ENCODE measurements at places on chromosomes 3 and 15.

DNA sequence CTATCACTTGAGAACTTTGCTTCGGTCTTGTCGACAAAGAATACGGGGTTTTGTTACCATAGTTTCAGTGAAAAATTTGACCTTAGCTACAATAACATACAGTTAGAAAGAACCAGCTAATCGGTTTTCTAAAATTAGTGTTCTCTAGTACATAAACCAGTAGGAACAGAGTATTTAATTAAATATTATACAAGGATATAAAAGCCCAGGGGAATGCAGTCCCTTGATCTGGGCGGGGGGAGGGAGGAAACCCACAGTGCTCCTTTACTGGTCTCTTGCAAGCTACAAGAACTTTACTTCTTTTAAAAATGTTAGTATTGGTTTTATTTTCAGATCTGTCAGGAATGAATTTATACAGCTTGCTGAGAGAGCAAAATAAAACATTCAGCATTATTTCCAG is 41.8 kb downstream of the ITPR1 start:
- no peak for DNase-seq

DNA sequence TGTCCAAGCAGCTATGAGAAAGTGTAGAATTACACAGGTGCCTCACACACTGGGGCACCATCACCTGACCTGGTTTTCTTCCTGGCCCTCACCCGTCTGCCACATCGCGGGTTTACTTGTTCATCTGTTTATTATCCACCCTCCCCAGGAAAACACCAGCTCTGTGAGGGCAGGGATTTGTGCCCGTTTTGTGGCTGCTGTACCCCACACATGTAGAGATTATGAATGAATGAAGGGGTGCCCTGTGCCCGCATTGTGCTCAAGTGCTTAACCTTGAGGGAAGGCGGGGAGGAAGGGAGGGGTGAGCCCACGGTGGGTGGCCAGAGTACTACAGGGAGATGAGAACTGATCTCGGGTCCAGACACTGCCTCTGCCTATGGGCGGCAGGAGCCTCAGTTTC is 108.4 kb downstream of the WNT7A start:
- DNase-seq, result no peak

DNA sequence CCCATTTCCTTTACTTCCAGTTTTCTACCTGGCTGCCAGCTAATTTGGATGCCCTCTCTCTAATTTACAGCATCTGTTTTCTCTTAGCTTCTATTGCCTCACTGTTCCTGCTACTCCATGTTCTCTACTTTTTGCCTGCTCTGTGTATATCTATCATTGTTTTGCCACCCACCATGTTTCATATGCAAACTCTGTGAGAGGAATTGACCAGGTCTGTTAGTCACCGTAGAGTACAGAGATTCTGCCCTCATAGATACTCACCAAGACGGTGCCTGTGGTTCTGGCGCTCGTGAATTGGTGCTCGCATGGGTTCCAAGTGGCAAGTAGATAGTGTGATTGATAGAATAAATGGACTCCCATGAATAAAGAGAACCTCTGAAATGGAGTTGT is 288.8 kb downstream of the CNTN6 start:
- DNase-seq, result no peak

DNA sequence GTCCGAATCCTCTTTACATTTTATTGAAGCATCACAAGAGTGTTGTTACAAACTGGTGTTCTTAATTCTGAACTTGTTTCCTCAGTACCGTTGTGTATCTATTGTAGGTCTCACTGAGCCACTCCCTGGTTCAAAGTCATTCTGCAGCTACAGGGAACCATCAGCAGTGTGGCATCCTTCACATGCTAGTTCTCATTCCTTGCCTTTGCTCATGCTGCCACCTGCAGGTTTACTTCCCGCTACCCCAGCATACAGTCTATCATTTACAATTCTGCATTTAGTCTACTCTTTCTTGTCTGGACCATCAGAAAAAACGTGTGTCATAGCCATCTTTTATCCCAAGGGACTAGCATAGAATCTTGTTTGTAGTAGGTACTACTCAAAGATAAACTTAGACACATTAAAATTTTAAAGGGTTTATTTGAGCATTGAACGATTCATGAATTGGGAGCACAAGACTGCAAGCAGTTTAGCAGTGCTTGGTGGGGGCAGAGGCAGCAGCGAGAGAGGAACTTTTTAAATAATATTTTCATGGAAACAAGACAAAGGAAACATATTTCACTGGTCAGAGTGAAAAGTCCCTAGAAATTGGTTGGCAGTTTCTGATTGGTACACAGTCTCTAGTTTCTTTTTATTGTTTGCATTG is 402.1 kb downstream of the CADM2 start:
- peak; percentile 4 for DNase-seq

DNA sequence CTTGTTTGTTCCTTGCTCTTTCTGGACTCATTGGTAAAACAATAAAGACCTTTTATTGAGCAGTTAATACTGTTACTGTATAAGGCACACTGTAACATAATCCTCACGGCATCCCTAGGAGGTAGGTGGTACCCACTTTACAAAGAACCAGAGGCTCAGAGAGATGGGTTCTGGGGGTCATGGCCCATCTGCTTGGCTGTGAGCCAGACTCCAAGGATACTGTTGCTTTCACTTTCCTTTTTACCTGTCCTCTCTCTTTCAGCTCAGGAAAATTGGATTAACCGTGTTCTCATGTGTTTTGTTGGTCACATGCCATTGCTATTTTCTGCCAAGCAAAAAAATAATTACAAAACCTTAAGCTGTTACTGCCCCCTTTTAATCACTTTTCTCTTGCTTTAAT is 34.8 kb upstream of the FILIP1L start:
- no peak for DNase-seq

DNA sequence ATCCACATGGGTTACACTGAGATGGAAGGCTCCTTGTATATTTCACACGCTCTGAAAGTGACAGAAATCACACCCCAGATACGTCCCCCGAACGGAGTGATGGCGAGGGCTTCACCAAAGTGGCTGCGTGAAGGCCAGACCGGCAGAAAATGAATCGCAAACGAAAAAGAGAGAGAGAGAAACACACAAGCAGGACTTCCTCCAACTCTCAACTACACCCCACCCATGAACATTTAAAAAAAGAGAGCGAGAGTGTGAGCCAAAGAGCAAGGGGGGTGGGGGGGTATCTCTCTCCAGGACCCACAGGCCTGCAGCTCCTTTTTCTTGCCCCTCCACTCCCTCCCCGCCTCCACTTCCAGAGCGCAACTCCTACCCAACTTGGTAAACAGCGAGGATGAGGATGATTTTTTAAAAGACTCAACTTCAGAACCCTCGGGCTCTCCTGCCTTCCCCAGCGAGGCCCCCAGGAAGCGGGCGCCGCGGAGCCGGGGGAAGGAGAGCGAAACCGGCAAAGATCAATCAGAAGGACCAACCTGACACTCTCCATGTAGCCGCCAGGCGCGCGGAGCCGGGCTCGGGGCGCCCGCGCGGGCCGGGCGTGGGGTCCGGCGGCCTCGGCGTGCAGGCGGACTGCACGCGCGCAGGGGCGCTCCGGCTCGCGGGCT is 519.1 kb downstream of the FOXP1 start:
- DNase-seq, result no peak

- no peak for DNase-seq
These were observed 38.2 kb downstream of the MAGI1 start for GRCh38 chr3:66000506-66000905.

DNA sequence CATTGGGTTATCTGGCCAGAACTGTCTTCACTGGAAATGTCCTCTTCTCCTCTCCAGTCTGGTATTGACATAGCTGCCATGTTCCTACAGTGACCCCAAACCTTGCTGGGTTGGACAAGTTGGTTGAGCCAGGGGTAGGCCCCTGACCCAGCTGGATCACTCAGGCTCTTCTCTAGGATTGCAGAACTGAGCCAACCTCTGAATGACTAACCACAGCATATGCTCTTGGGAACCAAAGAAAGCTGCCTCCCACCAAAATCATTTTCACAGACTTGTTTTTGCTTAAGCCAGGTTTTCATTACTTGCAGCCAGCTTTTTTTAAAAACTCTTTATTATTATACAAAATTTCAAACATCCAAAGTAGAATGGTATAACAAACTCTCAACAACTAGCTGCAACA is 41.4 kb downstream of the FSIP1 start:
- no peak for DNase-seq

DNA sequence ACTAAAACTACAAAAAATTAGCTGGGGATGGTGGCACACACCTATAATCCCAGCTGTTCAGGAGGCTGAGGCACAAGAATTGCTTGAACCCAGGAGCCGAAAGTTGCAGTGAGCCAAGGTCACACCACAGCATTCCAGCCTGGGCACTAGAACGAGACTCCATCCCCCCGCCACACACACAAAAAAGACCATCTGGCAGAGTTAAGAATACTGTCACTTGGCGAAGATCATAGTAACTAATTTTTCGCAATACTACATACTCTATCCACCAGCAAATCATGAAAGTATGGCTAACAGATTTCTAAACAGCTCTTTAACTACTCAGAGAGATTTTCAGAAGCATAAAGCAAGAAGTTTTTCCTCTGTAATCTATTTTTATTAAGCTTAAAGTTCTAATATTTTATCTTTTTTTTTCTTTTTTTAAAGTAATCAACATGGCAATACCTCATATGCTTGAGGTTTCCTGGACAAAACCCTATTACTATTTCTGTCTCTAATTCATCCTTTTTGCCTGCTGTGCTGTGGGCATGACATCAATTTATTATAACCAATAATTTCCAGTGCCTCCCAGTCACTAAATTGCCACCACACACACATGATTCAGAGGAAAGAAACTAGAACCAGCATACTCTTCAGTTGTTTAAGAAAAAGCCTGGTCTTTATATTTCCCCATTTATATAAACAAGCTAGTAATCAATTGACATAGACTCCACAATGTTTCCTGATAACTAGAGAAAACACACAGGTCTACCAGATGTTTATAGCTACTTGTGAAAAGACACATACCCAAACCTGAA is 46.9 kb downstream of the CHSY1 start:
- DNase-seq, result no peak

- DNase-seq, result no peak
These were observed 42.3 kb upstream of the GLCE start for GRCh38 chr15:69118089-69118488.

GRCh38 chr15:25803036-25803435 is 60.1 kb downstream of the ATP10A start:
- no peak for DNase-seq

DNA sequence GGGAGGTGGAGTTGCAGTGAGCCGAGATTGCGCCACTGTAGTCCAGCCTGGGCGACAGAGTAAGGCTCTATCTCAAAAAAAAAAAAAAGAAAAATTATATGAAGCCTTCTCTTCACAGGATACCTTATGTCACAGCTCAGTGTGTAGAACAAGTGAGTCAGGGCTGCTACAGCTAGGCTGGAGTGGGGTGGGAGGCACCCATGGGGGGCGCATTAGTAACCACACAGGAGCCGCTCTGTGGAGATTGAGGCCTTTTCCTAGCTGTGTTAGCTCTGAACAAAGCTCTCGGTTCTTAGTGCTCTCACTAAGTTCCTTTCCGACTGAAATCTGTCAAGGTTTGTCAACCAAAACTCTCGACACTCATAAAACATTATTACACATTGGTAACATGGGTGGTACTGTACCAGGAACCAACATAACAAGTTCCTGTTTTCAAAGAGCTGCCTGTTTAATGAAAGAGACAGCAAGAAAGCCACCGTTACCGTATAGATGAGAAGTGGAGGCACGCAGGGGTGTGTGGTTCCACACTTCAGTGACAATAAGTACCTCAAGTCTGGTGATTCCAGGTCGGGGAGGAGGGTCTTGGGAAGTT is 4.5 kb downstream of the LRRC31 start:
- DNase-seq, result no peak

GRCh38 chr3:58666683-58667082 is at the start of gene FAM3D:
Gene FAM3D (minus strand): TSS chr3:58666774. CDS start chr3:58655563, 11,211 bp downstream.
- peak; percentile 58 for DNase-seq

DNA sequence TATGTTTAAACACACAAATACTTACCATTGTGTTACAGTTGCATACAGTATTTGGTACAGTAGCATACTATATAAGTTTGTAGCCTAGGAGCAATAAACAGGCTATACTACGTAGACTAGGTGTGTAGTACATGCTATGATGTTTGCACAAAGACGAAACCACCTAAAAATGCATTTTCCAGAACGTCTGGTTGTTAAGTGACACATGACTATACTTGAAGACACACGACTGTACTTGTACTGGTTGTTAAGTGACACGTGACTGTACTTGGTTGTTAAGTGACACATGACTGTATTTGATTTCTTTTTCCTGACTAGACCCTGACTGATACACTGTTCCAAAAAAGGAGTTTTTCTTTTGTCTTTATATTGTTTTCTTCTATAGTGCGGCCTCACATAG is 34.1 kb downstream of the RAB8B start:
- no peak for DNase-seq

DNA sequence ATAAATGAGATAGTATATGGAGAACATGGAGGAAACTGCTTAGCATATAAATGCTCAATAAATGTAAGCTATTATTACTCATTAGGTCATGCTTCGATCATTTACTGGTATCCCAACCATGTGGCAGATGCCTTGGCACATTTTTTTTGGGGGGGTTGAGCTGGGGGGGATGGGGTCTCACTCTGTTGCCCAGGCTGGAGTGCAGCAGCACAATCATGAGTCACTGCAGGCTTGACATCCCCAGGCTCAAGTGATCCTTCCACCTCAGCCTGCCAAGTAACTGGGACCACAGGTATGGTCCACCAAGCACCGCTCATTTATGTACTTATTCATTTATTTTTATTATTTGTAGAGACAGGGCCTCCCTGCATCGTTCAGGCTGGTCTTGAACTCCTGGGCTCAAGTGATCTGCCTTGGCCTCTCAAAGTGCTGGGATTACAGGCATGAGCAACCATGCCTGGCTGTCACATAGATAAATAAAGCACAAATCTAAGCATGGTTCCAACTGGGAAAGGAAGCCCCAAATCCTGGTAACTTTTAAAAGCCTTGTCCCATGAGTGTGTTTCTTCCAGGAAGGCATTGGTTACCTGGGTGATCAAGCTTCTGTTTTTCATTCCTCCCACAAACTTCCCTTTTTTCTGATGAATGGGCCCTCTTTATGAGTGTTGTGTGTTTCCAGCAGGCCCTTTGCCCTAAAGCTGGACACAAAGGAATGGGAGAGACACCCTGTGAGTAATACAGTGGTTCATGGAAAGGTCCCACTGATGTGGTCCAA is 147.4 kb upstream of the UMPS start:
- DNase-seq, result no peak

DNA sequence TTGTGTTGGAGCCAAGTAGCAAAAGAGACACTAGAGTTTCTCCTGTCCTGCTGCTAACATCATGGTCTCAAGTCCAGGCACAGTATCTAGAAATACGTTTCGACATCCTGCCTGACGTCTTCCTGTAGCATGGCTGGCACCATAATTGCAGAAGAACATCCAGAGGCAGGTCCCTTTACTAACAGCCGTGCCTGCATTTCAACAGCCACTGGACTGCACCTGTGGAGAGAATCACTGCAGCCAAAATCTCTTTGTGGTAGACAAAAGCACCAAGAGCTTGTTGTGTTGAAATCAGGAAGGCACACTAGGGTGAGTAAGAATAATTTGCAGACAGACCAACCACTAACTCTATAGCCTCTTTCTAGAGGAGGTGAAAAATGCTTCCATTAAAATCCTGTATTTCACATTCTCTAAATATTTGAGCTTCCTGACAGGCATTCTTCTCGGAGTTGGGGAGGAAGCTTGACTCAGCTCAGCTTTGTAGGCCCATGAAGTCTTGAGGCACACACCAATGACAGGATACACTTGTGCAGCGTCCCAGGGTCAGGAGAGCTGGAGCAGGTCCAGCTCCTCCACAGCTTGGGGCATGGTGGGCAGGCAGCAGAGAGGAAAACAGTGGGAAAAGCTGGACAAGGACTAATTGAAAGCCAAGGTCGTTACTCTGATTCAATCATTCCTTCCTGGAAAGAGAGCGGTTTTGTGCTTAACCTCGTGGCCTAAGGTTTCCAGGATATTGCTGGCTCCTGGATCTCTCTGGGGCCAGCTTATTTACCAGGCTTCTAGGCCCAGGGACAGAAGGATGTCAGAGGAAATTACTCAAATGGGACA is 244.9 kb downstream of the FAM43A start:
- peak; percentile 100 for DNase-seq

All from kidney capillary endothelial cell (primary cell).